ENCODE measurements at places on chromosomes 12 and 14.

- DNase-seq, result no peak
Observed at GRCh38 chr12:85152311-85152729, 116.2 kb downstream of the LRRIQ1 start.

DNA sequence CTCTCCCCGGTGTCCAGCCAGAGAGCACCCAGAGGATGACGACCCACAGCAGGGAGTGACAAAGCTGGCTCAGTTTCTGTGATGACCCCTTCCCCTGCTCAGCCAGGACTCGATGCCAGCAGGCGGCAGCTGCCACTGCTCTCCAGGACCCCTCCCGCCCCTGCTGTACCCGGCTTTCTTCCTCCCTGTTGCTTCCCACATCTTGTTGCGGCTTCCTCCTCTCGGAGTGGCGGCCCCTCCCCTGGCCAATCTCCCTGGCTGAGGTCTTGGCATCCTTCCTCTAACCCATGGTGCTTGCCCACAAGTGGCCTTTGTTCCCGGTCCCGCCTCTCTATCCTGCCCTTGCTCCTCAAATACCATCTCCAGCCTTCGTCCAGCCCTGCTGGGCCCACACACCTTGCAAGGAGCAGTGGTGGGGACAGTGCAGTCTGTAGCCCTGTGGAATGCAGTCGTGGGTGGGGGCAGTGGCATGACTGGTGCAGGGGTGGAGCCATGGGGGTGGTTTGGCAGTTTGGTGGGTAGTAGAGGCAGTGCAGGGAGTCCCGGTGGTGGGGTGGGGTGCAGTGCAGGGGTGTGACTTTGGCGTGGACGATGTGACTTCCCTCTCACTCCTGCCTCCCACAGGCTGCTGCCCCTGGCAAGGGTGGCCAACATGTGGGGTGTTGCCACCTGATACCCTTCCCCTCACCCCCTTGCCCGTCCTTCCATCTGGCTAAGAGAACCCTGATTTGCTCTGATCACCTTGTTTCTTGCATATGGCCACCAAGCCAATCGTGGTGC, 16.3 kb upstream of the BEGAIN start:
- DNase-seq, result no peak

GRCh38 chr12:67271976-67272375, 2.8 kb downstream of the CAND1 start:
- DNase-seq, result no peak

DNA sequence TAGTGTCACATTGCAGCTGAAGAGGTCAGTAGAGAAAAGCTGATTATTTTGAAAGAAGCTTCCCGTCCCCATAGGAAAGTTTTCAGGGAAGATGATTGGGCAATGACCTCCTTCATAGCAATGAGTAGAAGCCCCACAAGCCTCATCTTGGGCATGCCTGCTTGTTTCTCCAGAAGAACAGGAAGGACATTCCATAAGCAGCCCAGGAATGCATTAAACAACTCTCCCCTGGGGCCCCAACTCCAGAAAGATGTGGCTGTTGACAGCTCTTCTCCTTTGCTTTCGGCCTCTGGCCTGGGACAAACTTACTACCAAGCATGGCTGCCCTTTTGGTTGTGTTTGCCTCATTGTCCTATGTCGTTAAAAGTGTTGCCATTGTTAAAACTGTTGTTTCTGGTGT, 5.7 kb upstream of the VDR start:
- DNase-seq, result no peak

DNA sequence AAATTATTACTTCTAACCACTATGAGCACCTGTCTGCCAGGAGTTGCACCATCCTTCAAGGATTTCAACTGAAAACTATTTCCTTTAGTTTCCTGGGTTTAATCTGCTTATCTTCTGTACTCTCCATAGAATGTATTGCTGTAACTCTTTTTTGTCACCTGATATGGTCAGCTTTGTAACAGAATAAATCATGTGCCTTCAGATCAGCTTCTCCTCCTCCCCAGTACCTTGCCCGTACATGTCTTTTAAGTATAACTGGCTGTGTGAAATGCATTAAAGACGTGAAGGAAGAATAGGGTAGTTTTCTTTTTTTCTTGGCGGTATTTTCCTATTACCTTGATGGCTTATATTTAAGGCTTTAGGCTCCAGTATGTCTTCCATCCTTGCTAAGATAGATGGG, 200.3 kb upstream of the NAV3 start:
- no peak for DNase-seq

DNA sequence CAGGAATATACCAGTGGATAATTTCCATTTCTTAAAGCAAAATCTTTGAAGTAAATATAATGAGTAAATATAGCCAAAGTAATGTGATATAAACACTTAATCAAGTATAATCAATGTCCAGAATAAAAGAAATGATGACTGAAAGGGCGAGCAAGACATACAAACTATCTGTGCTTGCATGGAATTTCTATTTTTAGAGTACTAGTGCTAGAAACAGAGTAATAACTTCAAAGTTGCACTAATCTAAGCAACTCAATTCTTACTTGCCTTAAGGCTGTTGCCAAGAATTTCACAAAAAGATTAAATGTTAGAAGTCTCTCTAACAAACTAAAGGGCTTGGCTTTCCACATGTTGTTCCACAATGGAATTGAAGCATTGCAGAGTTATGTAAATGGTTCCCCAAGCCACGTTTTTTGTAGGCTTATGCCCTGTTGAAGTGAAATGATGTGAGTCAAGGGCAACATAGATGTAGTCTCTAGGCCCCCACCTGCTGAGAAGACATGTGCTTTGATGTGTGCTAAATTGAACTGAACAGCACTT, 175.0 kb upstream of the LMNTD1 start:
- DNase-seq, result no peak

DNA sequence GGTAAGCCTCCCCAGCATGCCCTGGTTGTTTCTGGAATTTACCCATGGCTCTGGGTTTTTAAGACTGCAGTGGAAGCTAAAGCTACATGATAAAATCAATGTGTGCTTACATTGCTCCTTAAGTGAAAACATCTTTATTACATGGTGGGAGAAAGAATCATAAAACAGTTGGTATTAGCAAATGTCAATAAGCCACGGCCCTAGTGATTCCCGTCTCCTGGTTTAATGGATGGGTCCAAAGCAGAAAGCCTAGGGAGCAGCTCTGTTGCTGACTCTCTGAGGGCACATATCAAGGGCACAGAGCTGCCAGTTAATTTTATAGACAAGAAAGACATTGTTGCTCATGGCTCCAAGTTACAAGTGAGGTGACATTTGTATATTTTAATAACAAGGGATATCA, 127.9 kb downstream of the MYRFL start:
- no peak for DNase-seq

DNA sequence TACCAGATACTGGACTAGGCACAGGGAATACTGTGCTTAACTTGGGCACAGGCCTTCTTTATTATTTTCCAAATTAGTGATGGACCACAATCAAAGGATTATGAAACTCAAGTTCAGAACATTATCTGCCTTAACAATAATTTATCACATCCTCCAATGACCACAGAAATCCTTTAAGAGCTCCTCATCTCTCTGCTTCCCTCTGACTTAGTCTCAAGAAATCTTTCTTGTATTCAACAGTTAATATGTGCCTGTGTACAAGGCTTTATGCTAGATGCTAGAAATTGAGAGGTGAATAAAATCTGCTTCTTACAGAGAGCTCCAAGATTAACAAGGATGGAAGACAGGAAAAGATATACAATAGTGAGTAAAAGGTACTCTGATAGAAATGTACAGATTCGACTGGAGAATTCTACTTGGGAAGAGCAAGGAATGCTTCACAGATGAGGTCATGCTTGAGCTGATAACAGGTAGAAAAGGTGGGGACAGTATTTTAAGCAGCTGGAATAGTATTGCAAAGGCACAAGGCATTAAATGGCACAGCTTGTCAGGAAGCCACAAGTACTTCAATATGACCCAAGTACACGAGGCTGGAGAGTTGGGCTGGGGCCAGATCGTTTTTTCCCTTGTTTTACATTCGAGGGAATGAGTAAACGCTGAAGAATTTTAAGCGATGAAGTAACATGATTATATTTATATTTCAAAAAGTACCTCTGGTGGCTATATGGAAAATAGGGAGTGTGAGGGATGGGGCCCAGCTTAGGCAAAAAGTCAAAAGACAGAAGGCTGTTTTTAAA, 55.1 kb upstream of the ARID2 start:
- no peak for DNase-seq

- no peak for DNase-seq
Observed at GRCh38 chr12:123390498-123391426, 6.8 kb downstream of the KMT5A start.

- DNase-seq, result peak; percentile 69
Observed at GRCh38 chr12:53219956-53220693, 11.9 kb downstream of the RARG start.

- DNase-seq, result no peak
Observed at GRCh38 chr12:67852701-67853100, 136.5 kb upstream of the IFNG-AS1 start.

DNA sequence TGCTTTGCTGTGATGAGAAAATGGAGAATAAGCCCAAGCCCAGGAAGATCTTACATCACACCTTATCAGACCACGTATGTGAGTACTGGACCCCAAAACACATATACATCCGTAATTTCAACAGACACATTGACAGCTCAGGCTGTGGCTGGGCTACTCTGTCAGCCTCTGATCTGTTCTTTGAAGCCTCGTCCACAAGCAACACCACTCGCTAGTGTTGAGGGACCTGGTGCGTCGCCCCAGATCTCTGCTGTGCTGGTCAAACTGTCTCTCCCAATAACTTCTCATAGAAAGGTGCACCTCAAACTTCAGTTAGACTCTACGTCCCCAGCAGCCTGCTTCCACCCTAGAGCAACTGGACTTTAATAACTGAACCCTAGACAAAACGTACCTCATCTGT, 10.6 kb upstream of the SFSWAP start:
- DNase-seq, result no peak

- no peak for DNase-seq
Observed at GRCh38 chr12:50397117-50397650, 775 bp upstream of the FAM186A start.

GRCh38 chr12:3704512-3705353, 48.2 kb downstream of the CRACR2A start:
- DNase-seq, result no peak

- DNase-seq, result no peak
Observed at GRCh38 chr14:89265234-89265633, 151.8 kb downstream of the FOXN3 start.

- DNase-seq, result no peak
Observed at GRCh38 chr12:123131879-123132402, 18.9 kb downstream of the PITPNM2 start.

GRCh38 chr14:74551431-74552371, 58.1 kb downstream of the ISCA2 start:
- no peak for DNase-seq

GRCh38 chr12:3507361-3507760, 16.4 kb downstream of the PRMT8 start:
- no peak for DNase-seq

DNA sequence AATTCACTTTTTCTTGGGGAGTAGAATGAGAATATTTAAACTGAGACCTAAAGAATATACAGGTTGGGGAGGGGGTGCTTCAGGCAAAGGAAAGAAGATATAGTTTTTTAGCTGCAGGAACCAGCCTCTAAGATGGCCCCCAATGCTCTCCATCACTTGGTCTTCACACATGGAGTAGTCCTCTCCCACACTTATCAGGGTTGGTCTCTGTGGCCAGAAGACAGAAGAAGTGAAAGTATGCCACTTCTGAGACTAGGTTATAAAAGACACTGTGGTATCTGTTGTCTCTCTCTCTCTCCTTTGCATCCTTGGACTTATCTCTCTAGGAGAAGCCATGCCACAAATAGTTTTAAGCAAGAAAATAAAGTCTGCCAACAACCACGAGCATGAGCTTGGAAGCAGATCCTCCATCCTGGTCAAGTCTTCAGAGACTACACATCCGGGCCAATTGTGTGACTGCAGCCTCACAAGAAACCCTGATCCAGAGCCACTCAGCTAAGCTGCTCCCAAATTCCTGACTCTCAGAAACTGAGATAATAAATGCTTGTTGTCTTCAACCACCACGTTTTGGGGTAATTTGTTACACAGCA, 18.0 kb downstream of the PUS7L start:
- no peak for DNase-seq

DNA sequence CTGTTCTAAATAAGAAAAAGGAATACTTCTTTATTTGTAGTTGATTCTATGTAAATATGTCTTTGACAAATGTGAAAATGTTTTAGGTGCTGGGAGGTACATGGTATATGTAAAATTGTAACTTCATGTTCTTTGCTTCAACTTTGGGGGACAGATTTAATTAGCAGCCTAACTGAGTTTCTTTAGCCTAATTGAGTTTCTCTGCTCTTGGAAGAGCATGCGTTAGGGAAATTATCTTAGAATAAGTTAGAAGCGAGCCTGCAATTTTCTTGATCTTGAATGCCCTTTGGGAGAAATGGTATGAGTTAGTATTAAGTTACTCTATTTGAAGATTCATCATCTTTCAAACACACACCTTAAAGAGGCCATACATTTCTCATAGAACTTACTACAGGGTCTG, 194.3 kb downstream of the AEBP2 start:
- DNase-seq, result no peak

GRCh38 chr12:2495417-2496112, 299.2 kb upstream of the FKBP4 start:
- DNase-seq, result no peak

- DNase-seq, result no peak
Observed at GRCh38 chr12:121918679-121919038, 267 bp downstream of the CFAP251 start.

- DNase-seq, result no peak
Observed at GRCh38 chr14:91875525-91876286, 8.4 kb upstream of the TC2N start.

- no peak for DNase-seq
Observed at GRCh38 chr12:90111791-90112580, 403.3 kb upstream of the ATP2B1 start.

Measured in nephron progenitor cell (in vitro differentiated cells).